Activated B cell treated with CpG ODN at 0.5 μM for 24 hours (primary cell): ENCODE measurements at places on chromosomes 3 and 15.

- DNase-seq, result no peak
Observed at GRCh38 chr3:66482018-66482404, 18.8 kb downstream of the LRIG1 start.

DNA sequence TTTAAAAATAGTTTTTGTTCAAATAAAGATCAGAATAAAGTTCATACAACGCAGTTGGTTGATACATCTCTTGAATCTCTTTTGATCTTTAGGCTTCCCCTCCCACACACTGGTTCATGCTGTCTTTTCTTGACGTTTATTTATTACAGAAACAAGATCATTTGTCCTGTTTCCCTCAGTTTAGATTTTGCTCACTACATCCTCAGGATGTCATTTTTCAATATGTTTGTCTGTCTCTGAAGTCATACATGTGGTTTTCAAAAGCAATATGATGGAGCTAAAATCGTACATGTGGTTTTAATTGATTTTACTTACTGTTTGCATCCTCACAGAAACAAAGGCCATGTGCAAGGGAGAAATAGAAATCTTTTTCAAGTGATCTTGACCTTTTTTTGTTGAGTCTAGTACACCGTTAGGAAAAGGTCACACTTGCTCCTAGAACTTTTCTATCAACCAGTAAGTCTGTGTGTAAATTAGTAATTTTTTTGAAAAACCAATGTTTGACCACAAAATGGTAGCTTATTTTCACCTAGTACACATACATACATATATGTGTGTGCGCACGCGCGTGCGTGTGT is 63.7 kb upstream of the SENP5 start:
- no peak for DNase-seq

DNA sequence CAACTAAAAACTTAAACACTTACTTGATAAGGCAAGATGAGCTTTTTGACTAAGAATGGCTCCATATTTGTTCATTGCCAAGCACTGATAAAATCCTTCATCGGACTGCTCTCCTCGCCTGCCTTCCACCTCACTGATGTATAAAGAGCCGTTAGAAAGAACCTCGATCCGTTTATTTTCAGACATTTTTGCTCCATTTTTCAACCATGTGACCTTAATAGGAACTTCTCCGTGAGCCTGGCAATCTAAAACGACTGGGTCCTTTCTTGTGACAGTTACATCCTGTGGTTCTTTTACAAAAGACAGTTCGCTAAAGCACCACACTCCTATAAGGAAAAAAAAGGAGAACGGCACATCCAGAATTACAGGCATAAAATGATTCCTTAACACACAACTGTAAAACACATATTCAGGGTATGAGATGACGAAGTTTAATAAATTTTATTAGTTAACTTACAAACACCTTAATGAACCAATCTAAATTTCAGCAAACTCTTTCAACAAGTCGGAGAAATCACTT is 2.5 kb downstream of the PRTG start:
- DNase-seq, result no peak

GRCh38 chr3:14237457-14237856 is 58.8 kb downstream of the LSM3 start:
- DNase-seq, result no peak

DNA sequence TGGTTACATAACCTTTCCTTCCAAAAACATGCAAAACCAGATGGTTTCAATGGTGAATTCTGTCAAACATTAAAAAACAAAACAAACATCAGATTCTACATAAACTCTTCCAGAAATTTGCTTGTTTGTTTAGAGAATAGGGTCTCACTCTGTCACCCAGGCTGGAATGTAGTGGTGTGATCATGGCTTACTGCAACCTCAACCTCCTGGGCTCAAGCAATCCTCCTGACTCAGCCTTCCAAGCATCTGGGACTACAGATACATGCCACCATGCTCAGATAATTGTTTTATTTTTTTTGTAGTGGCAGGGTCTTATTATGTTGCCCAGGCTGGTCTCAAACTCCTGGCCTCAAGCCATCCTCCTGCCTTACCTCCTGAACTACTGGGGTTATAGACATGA is 36.1 kb downstream of the FBXL2 start:
- no peak for DNase-seq

- no peak for DNase-seq
Observed at GRCh38 chr3:122843604-122844003, 48.7 kb downstream of the SLC49A4 start.

DNA sequence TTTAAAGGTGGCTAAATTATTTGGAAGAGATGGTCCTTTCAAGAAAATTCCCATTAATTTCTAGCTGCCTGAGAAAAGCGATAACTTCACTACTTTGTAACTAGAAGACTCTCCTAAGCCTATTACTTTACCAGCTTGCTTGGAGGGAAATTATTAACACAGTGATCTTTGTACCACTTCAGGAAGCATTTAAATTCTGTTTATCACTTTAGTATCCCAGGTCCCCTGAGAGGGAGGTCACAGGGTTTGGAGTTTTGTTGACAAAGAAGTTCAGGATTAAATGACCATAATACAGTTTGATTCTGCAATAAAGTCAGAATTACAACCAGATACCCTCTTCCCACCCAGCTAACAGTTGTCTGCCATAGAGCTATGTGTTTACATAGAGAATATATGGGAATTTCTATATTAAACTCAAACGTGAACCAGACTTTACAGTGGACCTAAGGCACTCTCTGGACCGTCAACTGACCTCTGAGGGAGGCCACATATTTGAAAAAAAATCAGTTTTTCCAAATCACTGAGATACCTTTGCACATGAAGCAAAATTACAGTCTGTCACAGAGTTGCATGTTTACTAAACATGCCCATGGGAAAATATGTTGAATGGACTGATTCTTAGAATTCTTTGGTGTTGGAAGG is 3.0 kb downstream of the SLC27A2 start:
- no peak for DNase-seq

GRCh38 chr15:83174891-83175290 is 32.7 kb downstream of the HDGFL3 start:
- DNase-seq, result no peak

DNA sequence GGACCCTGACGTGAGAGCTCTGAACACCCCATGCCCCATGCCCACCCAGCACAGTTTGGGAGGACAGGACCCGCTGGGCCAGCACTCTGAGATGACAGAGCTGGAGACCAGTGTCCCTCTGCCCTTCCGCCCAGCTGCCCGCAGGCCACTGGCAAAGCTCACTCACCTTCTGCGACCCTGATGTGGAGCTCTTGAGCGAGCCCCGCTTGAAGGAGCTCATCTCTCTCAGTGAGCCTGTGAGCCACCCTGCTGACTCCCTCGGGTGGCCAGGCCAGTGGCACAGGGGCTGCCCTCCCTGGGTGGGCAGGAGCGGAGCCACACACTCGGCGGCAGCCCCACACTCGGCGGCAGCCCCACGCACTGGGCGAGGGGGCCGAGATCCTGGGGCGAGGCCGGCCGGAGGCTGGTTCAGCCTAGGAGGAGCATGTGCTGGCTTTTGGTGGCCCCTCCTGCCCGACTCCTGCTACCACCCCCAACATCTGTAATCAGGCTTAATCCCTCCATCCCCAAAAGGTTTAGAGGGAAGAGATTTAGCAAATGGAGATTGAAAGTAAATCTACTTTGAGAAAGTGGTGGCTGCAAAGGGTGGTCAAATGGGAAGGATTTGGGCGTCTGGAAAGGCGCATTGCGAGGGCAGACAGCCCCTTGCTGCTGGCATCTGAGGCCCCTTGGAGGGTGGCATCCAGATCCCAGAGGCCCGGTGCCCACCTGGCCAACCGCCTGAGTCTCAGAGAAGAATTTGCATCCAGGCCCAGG is 59.4 kb upstream of the TRPM1 start:
- no peak for DNase-seq

GRCh38 chr3:53023072-53023823 is 22.6 kb downstream of the SFMBT1 start:
- DNase-seq, result no peak
